ENCODE measurements at places on chromosomes 4 and X.

DNA sequence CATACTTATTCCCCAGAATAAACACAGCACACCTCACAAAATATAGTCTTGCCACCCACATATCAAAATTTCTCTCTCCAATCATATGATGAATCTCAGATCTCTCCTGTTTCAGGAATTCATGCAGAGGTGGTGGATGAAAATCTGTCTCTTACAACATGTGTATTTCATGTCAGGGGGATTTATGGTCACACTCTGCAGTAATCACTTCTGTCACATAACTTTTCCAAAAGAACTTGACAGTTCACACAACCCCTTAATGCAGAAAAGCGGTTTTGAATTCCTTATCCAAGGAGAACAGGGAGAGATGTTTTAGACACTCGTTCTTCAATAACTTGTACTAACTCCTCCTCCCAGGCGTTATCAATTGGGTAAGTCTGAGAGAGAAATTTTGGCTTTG lies 180.5 kb upstream of the ETNPPL start:
- DNase-seq, result no peak

DNA sequence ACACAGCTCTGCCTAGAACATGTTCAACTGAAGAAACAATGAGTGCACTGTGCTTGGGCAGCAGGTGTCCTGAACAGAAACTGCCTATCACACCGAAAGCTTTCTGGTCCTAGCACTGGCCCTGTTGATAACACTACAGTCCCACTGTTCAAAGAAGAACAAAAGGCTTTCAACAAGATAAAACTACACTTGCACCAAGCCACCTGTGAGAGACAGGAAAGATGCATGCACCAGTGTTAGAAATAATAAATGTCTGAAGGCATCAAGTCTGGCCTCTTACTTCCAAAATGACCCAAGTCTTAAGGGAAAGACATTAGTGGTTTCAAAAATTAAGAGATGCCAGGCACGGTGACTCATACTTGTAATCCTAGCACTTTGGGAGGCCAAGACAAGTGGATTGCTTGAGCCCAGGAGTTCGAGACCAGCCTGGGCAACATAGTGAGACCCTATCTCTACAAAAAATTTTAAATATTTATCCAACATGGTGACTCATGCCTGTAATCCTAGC lies 68.7 kb downstream of the APBB2 start:
- peak; percentile 53 for DNase-seq

DNA sequence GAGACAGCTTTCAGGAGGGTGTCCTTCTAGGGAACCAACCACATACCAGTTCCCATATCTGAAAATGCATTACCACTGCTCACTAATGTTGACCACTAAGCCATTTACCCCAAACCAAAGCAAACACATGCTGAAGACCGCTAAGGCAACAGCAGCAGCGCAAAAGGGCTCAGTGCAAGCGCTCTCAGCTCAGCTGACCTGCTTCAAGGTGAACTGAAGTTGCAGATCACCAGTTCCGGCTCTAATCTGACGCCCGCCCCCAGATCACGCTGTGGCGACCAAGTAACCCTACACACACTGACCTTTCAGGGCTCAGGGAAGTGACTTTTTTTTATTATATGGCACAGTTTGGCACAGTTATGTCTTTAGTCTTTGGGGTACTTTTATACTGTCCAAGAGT lies 5.8 kb downstream of the MECP2 start:
- DNase-seq, result no peak

GRCh38 chr4:82578935-82579334 lies 17.1 kb upstream of the TMEM150C start:
- peak; percentile 21 for DNase-seq
